ENCODE measurements at places on chromosomes 12 and 14. TPM values are rescaled to one million over a fixed set of nuclear protein-coding genes. Genes with fewer than 3 reads are reported as not detected.
A peak's percentile ranks its signal among the peaks of the same experiment; 100 is the strongest.

The GZMB gene
- total RNA-seq = not detected

The PTPRO gene
- not detected for total RNA-seq

The C12orf60 gene
- 1.1 TPM for total RNA-seq

The CYP27B1 gene
- 2.4 TPM for total RNA-seq

The DDX11 gene
- total RNA-seq = 71.4 TPM

The RERGL gene
- total RNA-seq = not detected

The LIMA1 gene
- 81.3 TPM for total RNA-seq

The CCDC198 gene
- not detected for total RNA-seq

The COX8C gene
- not detected for total RNA-seq

DNA sequence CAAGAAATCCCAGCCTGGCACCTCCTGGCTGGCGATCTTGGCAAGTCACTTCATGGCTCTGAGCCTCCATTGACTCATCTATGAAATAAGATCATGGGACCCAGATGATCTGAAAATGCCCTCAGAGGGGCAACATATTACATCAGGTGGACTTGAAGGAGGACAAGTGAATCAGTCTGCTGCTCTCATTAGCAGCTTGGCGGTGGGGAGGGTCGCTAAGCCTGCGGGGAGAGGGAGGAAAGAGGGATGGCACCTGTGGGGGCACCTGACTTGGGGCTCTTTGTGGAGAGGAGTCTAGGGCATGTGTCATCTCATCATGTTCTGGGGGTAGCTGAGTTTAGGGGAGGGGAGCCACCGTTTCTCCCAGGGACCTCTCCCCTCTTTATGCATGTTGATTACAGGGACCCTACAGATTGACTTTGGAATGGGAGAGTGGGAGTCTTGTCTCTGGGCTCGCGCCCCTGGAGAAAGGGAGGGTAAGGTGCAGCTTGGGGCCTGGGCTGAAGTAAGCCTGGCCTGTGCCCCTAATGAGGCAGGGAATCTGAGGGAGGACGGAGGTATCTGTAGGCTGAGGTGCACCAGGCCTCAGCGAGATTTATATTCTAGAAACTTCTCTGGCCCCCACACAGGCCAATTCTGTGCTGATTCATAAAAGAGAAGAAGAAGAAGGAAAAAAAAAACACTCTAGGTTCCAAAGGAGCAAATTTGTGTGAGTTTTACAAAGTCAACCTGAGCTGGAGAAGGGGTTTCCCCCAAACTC is 29.3 kb upstream of the BATF start:
- no peak for DNase-seq

DNA sequence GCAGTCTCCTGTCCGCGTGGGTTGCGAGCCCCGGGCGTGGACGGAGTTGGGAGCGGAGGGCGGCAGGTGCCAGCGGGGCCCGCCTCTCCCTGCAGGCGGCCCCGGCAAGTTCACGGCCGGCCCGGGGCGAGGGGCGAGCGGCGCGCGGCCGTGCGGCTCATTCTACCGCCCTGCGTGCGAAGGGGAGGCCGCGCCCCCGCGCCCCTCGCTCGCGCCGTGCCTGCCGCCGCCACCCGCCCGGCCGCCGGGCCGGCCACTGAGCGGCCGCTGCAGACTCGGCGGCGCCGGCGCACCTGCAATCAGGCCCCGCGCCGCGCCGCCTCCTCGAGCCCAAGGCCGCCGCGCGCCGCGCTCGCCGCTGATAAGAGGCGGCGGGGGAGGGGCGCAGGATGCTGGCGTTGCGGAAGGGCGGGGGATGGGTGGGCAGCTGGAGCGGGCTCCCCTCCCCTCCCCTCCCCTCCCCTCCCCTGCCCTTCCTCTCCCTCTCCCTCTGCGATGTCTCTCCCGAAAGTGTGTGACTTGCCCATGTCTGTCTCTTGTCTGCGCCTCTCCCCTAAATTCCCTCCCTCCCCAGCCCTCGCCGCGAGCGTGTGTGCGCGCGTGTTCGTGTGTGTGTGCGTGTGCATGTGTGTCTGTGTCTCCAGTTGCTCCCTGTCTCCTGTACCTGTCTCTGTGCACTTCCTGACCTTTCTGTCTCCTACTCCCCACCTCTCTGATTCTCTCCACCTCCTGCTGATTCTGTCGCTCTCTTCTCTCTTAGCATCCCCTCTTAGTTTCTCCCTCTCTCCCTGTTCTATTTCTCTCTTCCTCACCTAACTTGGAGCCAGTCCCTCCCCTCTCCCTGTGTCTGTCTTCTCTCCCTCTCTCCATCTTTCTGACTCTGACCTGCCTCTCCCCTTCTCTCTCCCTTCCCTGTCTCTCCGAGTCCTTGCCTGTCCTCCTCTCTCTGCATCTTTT is 768.1 kb upstream of the TBX3 start:
- no peak for DNase-seq

- no peak for DNase-seq
These were observed 282.1 kb downstream of the PAWR start for GRCh38 chr12:79408689-79409088.

DNA sequence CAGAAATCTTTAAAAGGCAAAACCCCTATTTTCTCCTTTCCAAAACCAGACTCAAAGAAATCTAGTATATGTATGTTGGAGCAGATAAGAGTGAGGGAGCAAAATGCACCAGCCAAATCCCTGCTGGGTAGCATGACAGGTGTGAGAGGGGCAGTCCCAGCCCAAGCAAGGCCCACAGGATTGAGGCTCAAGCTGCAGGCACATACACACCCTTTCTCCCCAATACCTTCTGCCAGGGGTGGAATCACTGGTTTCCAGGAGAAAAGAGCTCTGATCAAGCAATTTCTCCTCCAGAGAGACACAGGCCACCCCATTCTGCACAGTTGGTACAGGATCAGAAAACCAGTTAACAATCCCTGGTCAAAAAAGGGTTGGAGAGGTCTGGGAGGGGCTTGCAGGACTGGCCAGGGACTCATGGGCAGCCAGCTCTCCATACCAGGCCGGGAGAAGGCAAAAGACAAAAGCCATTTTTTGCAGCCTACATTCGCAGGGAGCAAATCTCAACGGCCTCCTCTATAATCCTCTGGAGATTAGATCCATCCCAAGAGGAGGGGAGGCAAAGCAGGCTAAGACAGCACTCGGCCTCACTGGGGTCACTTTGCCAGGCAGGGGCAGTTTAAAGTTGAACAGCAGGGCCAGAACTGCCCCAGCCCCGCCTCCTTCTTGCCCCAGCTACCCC is 2.1 kb downstream of the KMT2D start:
- no peak for DNase-seq

- DNase-seq = no peak
These were observed 225.0 kb upstream of the G2E3 start for GRCh38 chr14:30333934-30334333.

GRCh38 chr12:47360771-47361388 is 281.1 kb upstream of the AMIGO2 start:
- DNase-seq = peak; percentile 87

- DNase-seq = no peak
These were observed 130.8 kb downstream of the CAPZA3 start for GRCh38 chr12:18868717-18869116.

DNA sequence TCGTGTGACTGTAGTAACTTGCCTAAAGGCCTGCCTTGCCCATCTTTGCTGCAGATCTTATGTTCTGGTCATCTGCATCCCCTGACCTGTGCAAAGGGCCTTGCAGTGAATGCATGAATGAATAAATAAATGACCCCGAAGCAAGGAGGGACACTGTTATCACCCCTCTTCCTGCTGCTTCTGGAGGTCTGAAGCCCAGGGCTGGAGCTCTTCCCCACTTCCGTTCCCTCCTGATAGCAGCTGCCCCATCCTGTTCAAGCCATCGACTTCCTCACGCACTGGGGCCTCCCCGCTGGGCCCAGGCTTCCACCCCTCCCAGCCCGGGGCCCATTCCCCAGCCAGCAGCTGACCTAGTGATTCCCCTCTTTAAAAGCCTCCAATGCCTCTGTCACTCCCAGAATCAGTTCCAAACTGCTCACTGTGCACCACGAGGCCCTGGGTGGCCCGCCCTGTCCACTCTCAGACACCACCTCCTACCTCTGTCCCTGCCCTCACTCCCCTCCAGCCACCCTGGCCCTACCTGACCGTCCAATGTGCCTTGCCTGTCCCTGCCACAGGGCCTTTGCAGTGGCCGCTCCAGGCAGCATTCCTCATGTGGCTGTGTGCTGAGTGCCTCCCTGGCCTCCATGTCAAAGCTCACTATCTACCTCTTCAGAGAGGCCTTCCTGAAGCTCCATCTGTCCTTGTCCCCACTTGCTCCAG is 78.6 kb downstream of the SCARB1 start:
- DNase-seq = no peak

All from endothelial cell of umbilical vein (primary cell).